ENCODE measurements at places on chromosomes 1 and 21. TPM values are rescaled to one million over a fixed set of nuclear protein-coding genes. Genes with fewer than 3 reads are reported as not detected.

DNA sequence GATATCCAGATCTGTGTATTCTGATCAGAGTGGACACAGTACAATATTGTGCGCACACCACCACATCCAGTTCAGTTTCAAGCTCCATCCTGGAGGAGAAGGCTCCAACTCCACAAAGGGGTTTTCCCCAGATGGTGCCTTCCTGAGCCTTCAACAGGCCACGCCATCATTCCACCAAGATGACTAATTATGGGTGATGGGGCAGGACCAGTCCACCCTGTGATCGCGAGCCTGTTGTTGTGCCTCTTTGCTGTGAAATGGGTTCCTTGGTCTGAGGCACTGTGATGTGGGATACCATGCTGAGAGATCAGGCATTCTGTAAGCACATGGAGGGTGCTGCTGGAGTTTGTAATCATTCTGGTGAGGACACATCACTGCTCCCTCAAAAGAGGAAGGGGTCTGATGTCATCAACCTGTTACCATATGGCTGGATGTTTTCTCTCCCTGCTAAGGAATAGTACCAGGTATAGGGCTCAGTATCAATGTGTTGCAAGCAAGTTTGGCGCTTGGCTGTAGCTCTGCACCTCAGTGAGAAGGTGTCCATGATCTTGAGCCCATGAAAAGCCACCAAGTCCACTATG, 6.7 kb upstream of the SH2D2A start:
- no peak overlapping the region for H3K4me3 ChIP-seq
- no peaks in the 10 kb centered on the region for H3K27me3 ChIP-seq
- DNase-seq, result no peak
- no peaks in the 10 kb centered on the region for H3K4me1 ChIP-seq

- H3K4me3 ChIP-seq, result no peak overlapping the region
- no peaks in the 10 kb centered on the region for H3K36me3 ChIP-seq
- H3K27me3 ChIP-seq, result no peaks in the 10 kb centered on the region
- no peak overlapping the region for H3K27ac ChIP-seq
These were observed 7.3 kb upstream of the TMEM52 start for GRCh38 chr1:1926346-1926811.

GRCh38 chr1:101407505-101408211, 170.8 kb downstream of the S1PR1 start:
- peak overlapping the region; percentile 98 for H3K27ac ChIP-seq
- no peak overlapping the region for H3K4me3 ChIP-seq
- peaks cover 62% of the 10 kb centered on the region for H3K4me1 ChIP-seq
- DNase-seq, result peak; percentile 100
- H3K27me3 ChIP-seq, result no peaks in the 10 kb centered on the region
- H3K36me3 ChIP-seq, result no peaks in the 10 kb centered on the region

GRCh38 chr1:226181996-226182714, 4.4 kb downstream of the ACBD3 start:
- H3K27ac ChIP-seq, result no peak overlapping the region
- H3K4me1 ChIP-seq, result peaks cover 7% of the 10 kb centered on the region
- H3K27me3 ChIP-seq, result no peaks in the 10 kb centered on the region
- H3K36me3 ChIP-seq, result peaks cover 14% of the 10 kb centered on the region
- no peak for DNase-seq

DNA sequence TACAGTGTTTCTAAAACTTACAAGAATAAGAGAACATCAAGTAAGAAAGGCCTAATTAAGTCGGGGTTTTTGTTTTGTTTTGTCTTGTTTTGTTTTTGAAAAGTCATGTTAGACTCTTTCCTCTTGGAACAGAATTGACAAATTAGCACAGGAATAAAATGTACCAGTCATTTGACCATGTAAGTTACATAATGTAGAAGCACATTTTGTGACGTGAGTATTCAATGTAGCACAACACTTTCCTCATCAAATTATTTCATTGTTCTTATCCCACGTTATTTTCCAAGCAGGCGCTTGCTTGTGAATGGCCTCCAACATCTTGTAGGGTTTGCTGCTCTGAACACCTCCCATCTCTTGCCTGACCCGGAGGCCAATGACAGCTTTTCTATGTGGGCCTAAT, 34.7 kb upstream of the DNASE2B start:
- H3K4me1 ChIP-seq, result no peaks in the 10 kb centered on the region
- no peaks in the 10 kb centered on the region for H3K27me3 ChIP-seq
- H3K36me3 ChIP-seq, result no peaks in the 10 kb centered on the region
- no peak overlapping the region for H3K4me3 ChIP-seq

DNA sequence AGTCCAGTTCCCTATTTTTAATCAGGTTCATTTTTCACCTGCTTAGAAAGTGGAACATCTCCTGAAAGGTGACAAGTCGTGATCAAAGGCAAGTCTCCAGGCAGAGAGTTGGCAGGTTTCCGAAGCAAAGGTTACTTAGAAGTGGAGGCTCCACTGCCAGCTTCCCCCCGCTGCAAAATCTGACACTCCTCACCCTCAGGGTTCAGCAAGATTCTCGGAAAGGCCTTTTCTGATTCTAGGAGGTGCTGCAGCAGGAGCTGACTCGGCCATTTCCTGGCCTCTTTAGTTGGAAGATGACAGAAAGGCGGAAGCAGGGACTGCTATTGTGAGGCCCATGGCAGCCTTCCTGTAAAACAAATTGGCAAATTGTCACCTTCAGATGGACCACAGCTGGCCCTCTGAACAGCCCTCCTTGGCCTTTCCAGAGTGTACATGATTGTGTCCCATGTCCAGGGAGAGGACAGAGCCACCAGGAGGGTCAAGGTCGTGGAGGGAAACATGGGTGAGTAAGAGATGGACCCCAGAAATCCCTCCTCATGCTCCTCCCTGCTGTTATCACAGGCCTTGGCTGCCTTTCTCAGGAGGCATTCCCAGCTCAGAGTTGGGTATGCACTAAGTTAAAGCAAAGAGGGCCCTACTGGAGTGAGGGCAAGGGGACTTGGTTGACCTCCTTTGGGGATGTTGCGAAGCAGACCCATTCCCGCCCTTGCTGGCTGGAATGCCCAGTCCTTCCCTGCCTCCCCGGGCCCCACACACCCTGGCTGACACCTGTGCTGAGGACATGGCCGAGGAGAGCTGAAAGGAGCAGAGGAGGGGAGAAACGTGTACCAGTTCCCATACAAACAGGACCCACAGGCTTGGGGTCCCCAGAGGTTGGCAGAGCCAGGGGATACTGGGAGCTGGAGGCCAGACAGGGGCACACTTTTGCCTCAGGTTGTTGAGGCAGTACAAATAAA, 115.5 kb upstream of the IRF2BP2 start:
- H3K27ac ChIP-seq, result peak overlapping the region; percentile 94
- DNase-seq, result no peak
- H3K4me3 ChIP-seq, result no peak overlapping the region

DNA sequence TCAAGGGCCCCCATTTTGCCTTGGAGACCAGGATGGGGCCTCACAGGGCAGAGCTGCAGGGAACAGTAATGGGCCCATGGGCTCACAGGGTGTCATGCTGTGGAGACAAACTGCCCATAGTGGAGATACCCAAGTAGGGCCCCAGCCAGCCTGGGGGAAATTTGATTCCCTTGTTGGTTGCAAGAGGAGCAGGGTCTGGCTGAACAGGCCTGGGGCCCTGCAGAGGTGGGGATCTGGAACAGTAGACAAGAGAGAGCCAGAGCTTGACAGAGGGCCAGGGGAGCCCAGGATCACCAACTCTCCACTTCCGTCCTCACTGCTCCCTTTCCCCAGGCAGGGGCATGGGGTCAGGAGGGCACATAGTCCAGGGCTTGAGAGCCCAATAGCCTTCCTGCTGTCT, 8.7 kb downstream of the S100B start:
- no peaks in the 10 kb centered on the region for H3K27me3 ChIP-seq
- no peak overlapping the region for H3K27ac ChIP-seq
- H3K4me1 ChIP-seq, result no peaks in the 10 kb centered on the region
- no peak overlapping the region for H3K4me3 ChIP-seq

DNA sequence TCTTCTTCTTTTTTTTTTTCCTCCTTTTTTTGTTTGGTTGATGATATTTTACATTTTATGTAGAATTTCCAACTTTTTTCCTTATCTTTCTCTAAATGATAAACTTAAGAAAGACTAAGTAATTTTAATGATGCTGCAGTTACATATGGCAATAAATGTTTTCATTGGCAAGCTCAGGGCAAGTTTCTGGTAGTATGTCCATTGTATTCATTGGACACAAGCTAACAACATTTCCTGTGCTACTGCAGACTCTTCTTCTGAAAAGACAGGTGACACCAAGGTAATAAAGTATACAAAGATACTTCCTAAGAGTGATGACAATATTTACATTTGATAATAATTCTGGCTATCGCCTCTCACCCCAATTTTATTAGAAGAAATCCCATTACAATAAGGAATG, 219.2 kb upstream of the NFIA start:
- H3K27ac ChIP-seq, result no peak overlapping the region
- no peaks in the 10 kb centered on the region for H3K27me3 ChIP-seq
- no peak for DNase-seq
- H3K4me3 ChIP-seq, result no peak overlapping the region

- H3K36me3 ChIP-seq, result no peaks in the 10 kb centered on the region
- peaks cover 7% of the 10 kb centered on the region for H3K4me1 ChIP-seq
- H3K27me3 ChIP-seq, result no peaks in the 10 kb centered on the region
- DNase-seq, result peak; percentile 40
- no peak overlapping the region for H3K4me3 ChIP-seq
These were observed 58.9 kb downstream of the RHOU start for GRCh38 chr1:228794173-228794572.

DNA sequence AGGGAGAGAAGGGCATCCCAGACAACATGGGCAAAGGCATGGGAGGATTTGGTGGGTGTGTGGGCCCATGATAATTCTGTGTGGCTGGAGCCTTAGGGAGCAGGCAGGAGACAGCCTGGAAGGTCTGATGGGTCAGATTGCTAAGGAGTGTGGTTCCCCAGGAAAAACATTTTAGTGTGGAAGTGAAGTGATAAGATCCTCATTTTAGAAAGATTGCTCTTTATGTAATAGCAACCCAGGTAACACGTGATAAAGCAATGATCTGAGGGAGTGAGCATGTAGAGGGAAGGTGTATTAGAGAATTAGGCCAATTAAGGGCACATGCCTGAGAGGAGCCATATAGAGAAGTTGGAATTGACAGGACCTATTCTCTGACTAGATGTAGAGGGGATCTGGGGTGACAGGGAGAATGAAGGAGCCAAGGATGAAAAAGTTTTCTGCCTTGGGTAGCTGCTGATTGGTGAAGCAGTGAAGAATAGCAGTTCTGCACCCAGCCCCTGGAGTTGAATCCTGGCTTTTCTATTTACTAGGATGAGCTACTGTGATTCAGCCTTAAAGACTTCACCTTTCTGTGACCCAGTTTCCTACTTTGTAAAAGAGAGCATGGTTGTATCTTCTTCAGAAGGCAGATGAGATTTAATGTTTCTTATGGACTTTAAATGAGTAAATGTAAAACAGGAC, 18.7 kb upstream of the SLAMF6 start:
- DNase-seq, result no peak
- H3K36me3 ChIP-seq, result no peaks in the 10 kb centered on the region
- no peaks in the 10 kb centered on the region for H3K27me3 ChIP-seq
- no peak overlapping the region for H3K4me3 ChIP-seq

DNA sequence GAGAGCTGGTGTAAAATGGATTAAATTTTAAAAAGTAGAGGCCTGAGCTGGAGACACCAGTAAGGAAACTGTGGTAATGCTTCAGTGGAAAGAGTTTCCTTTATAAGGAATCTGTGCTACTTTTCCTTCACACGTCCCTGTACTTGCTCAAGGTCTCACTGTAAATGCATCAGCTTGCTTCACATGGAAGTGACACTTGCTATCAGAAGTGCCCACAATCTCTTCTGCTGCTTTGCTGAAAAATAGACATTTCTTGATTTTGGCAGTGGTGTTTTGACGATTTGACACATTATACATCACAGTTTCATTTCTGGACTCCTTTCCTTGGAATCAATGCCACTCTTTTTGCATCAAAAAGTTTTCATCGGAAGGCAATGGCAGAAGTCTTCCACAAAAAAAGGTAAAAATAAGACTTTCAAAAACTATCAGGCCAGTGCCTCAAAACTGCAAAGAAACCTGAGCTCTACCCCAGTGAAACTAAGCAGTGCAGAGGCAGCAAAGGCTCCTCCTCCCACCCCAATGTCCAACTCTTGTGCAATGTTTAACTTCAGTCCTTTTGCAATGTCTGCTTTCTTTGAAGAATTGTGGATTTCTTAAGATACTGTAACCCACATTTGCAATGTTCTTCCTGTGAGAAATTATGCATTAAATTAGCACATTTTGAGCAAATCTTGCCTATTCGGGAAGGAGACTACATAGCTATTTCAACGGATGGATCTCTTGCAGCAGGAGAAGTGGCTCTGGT, 18.4 kb upstream of the TSPAN2 start:
- H3K4me3 ChIP-seq, result no peak overlapping the region
- H3K27me3 ChIP-seq, result no peaks in the 10 kb centered on the region
- no peaks in the 10 kb centered on the region for H3K4me1 ChIP-seq
- no peak overlapping the region for H3K27ac ChIP-seq
- no peaks in the 10 kb centered on the region for H3K36me3 ChIP-seq

DNA sequence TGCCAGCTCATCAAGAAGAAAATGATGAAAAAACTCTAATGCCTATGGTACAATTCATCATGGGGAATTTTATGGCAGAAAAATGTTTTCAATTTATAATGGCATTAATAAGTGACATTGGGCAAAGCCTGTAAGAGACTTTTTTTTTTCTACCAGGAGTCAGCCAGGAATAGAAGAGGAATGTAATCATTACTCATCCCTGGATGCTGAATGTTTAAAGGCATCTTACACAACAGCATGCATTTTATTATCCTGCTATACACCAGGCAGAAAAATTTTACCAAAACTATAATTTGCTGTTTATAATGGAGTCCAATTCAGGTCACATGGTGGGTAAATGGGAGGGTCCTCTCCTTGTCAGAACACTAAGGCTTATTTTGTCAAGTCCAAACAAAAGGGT, 189.9 kb upstream of the BEND5 start:
- H3K36me3 ChIP-seq, result no peaks in the 10 kb centered on the region
- H3K4me3 ChIP-seq, result no peak overlapping the region
- no peak overlapping the region for H3K27ac ChIP-seq
- no peaks in the 10 kb centered on the region for H3K27me3 ChIP-seq

- no peak overlapping the region for H3K27ac ChIP-seq
- DNase-seq, result no peak
- H3K27me3 ChIP-seq, result no peaks in the 10 kb centered on the region
- H3K4me1 ChIP-seq, result no peaks in the 10 kb centered on the region
- H3K36me3 ChIP-seq, result no peaks in the 10 kb centered on the region
- no peak overlapping the region for H3K4me3 ChIP-seq
These were observed 11.5 kb downstream of the LDLRAD1 start for GRCh38 chr1:54006508-54006907.

DNA sequence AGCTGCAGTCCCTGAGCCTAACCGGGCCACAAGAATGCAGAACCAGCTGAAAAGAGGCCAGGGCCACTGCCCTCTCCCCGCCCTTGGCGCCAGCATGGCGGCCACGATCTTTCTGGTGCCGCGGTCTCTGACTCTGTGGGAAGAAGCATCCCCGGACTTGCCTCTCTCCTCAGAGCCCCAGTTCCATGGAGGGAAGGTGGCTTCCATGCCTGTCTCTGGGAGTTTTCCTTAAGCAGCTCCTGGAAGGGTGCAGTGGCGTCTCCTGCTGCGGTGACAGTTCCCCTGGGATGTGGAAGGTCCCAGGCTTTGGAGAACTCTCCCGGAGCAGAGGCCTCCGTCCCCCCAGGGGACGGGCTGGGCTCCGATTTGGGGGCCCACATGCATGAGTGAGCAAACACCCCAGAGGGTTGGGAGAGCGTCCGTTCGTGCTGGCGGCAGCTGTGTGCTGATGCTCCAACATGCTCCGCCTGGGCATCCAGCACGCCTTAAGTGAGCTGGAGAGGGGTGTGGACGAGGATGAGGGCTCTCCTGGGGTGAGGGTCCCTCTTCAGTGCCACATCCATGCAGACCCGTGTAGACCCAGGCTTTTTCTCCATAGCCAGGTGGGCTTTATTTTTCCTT, 109.8 kb upstream of the COL6A1 start:
- no peak overlapping the region for H3K4me3 ChIP-seq
- DNase-seq, result no peak
- H3K27me3 ChIP-seq, result no peaks in the 10 kb centered on the region
- no peaks in the 10 kb centered on the region for H3K4me1 ChIP-seq

The TRMT1L gene
- total RNA-seq, result 18.2 TPM

The SGIP1 gene
- not detected for total RNA-seq

The MSH4 gene
- total RNA-seq, result 0.15 TPM

The L1TD1 gene
- total RNA-seq, result 0.31 TPM

Data from GM12878 (cell line).